Umbilical cord (tissue), 2 donors: ENCODE measurements at places on chromosomes 4 and X. TPM values are rescaled to one million over a fixed set of nuclear protein-coding genes. Genes with fewer than 3 reads are reported as not detected.

DNA sequence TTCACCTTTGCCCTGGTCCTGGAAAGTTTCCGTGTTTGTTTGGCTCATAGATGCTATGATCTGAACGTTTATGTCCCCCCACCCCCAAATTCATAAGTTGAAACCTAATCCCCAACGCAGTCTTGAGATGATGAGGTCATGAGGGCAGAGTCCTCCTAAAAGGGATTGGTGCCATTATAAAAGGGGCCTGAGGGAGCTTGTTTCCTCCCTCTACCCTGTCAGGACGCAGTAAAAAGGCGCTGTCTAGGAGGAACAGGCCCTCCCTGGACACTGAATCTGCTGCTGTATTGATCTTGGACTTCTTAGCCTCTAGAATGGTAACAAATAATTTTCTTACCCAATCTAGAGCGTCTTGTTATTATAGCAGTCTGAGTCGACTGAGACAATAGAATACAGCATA is 2190.6 kb upstream of the TENM3 start:
- no peak for DNase-seq

SMIM10 gene
- total RNA-seq, result 13.2 TPM

DNA sequence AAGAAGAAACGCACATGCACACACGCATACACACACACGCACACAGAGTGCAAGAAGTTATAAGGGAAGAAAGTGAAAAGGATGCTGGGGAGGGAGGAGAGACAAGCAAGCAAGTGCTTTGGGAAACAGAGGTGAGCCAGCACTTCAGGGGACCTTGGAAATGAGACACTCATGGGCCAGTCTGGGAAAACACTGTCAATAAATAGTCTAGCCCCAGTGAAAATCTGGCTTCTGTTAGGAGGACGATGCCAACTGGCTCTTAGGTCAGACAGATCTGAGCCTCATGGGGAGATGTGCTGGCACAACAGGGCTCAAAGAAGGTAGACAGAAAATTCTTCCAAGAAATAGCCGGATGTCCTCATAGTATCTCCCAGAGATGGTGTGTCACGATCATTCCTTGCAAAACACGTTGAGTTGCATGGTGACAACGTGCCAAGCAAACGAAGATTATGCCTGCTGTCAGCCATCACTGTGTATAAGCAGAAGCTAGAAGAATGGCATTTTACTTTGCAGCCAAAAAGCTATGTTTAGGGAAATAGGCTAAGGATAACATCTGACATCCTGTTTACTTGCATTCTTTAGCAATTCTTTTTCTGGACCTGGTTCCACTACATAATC is 557 bp upstream of the ARHGEF6 start:
- DNase-seq, result peak; percentile 3

DNA sequence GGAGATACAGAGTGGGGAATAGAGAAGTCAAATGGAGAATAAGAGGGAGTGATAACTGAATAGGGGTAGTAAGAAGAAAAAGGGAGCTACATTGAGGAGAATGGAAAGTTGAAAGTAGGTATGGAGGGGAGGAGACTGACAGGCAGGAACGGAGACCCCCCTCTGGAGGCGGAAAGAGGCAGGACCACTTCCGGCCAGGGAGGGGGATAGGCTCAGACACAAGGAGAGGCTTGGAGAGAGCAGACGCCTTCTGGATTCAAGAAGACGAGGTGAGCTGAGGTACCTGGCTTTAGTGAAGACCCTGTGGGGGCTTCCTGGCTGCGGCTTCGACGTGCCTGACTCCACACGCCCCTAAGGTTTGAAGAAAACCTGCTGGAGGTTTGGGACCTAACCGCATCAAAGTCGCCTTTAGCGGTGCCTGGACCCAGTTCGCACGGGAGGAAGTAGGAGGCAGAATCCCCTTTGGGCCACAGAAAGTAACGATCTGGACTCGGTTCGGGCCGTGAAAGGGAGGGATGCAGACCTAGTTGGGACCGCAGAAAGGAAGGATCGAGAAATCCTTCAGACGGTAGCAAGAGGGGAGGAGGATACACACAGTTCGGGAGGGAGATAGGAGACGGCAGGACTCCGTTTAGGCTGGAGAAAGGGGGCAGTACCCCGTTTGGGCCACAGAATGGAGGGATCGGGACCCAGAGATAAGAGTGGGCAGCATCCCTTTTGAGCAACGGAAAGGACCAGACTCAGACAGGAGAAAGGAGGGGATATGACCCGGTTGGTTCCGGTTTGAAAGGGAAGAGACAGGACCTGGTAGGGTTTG is at the start of gene TRO:
Gene TRO, plus strand, starts transcription at position 215 of the 817 bp plus-strand sequence. CDS start 1,423 bp downstream, outside the sequence.
- DNase-seq, result peak; percentile 51

DNA sequence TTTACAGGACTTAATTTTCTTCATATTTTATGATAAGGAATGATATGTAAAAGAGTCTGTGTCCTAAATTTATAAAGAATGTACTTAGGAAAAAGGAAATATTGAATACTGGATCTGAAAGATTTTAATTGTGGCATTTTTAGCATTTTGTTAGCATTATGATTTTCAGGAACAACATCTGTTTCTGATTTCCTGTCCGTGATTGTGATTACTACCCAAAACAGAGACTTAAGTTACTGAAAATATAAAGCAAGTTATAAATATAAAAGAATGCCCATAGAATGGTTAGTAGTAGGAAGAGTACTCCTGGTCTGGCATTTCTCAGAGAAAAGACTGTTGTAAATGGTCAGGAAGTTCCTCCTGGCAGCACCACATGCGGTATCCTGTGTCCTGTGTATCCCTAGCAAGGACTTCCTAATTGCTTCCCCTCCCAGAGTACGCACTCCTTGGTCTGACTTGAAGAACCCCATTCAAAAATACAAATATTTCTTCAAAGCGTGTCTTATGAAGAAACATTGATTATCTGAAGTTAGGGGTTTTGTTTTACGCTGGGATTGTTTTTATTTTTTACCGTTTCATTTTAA is 88.9 kb downstream of the RS1 start:
- DNase-seq, result no peak
